ENCODE measurements at places on chromosomes 5 and 9.

- DNase-seq, result no peak
Observed at GRCh38 chr5:94376672-94377345, 241.6 kb downstream of the KIAA0825 start.

GRCh38 chr9:99349870-99350269 is 127.8 kb downstream of the SEC61B start:
- DNase-seq, result no peak

GRCh38 chr9:108515856-108516255 is 339.9 kb downstream of the ACTL7B start:
- DNase-seq, result no peak

GRCh38 chr9:21031091-21031807 is at the start of gene HACD4:
HACD4 (minus strand) TSS chr9:21031640; CDS start chr9:21031590, 50 bp downstream.
- DNase-seq, result no peak

- DNase-seq, result no peak
Observed at GRCh38 chr5:35741126-35741716, 115.5 kb upstream of the IL7R start.

DNA sequence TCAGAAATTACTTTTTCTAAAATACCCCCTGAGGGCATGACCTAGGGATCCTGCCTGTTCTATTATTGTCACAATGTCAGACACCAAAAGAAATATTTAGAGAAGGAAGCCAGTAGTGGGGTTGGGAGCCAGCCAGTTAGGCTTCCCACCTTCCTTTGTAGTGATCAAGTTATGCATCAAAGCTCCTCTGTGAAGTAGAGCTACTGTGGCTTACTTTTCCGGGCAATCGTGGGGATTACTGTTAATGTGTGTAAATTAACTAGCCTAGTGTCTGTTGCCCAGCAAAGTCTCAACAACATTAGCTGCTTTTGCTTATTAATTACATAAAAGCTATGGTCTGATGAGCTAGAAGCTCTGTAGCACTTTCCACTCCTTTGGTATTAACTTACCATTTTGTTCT is 109.0 kb upstream of the PCAT7 start:
- DNase-seq, result no peak

All from cortex of kidney (tissue), 1 donor.